ENCODE measurements at places on chromosomes 3 and 15. TPM values are rescaled to one million over a fixed set of nuclear protein-coding genes. Genes with fewer than 3 reads are reported as not detected.

The ULK3 gene
- 14.2 TPM for polyA plus RNA-seq

DNA sequence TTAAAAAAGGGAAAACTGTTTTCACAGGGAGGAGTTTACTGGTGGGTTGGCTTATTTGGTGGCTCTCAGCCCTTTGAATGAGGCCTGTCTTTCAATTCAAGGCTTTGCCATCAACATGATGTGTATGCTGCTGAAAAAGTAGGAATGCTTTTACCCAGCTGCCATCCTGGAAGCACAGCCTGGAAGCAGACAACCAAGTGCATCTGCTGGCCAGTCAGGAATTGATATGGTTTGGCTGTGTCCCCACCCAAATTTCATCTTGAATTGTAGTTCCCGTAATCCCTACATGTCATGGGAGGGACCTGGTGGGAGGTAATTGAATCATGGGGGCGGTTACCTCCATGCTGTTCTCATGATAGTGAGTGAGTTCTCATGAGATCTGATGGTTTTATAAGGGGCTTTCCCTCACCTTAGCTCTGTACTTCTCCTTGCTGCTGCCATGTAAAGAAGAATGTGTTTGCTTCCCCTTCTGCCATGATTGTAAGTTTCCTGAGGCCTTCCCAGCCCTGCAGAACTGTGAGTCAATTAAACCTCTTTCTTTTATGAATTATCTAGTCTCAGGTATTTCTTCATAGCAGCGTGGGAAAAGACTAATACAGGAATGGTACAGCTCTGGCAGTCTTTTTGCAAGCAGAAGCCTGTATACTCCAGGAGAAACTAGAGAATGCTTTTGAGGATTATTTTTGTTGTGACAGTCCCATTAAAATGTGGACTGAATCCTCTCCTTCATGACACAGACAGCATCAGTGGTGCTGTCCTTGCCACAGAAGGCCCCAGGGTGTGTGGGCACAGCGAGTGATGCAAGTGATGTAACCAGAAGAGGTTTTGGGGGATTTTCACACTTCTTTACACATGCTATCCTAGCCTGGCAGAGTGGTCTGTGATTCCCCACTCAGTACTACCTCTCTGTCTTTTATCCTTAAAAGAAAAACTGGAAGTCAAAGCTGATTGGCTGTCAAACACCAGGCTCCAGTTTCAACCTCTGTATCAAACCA is 20.0 kb downstream of the PLCL2 start:
- DNase-seq: no peak

GRCh38 chr15:64246364-64247189 is 83.8 kb upstream of the PPIB start:
- peak; percentile 51 for DNase-seq

GRCh38 chr3:156576651-156577348 is 21.9 kb upstream of the SSR3 start:
- no peak for DNase-seq

GRCh38 chr15:46151786-46152185 is 517.0 kb downstream of the SQOR start:
- no peak for DNase-seq
